Stimulated activated CD4-positive, alpha-beta T cell treated with anti-CD3 and anti-CD28 coated beads, Interleukin-12 subunit alpha, Interleukin-12 subunit beta, amount 100 ng/mL, for 4 hours (primary cell): ENCODE measurements at places on chromosomes 3 and 15.
A peak's percentile ranks its signal among the peaks of the same experiment; 100 is the strongest.

DNA sequence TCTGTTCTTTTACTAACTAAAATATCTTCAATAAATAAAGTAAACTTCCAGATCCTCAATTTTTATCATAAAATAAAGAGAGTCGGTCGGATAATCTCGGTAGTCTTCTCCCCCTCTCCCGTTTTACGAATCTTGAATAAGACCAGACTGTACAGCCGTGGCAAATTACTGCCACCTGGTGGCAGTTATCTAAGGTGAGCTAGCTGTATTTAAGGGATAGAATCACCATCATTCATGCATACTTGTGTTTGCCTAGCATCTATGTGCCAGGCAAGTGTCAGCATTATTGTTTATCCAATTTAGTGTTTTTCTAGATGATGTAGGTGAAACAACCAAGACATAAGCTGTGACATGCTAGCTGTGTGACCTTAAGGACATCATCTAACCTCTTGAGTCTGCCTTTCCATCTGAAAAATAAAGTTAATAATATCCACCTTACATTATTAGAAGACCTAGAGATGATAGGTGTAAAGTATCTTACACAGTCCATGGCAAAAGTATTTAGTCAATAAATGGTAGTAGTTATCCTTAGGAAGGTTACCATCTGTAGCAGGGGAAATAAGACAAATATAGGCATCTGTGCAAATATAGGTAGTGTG lies 21.3 kb downstream of the DUT start:
- peak; percentile 29 for DNase-seq

DNA sequence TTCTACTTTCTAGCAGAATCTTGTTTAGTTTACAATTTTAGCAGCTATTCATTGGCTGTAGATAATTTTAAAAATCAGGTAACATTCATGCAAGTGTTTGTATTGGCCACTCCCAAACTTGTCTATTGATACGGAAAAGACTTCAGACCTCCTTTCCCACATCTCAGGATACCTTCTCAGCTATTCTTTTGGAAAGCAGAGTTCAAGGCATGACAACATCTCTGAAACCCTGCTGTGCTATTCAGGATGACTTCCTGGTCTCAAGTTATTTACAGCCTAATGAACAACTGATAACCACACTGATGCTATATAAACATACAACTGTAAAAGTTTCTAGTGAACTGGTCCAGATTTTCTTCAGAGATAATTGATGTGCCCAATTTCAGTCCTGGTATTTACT lies 55.8 kb downstream of the DZIP3 start:
- no peak for DNase-seq

- DNase-seq = no peak
Measured at GRCh38 chr3:115698851-115699591, 75.7 kb downstream of the GAP43 start.

DNA sequence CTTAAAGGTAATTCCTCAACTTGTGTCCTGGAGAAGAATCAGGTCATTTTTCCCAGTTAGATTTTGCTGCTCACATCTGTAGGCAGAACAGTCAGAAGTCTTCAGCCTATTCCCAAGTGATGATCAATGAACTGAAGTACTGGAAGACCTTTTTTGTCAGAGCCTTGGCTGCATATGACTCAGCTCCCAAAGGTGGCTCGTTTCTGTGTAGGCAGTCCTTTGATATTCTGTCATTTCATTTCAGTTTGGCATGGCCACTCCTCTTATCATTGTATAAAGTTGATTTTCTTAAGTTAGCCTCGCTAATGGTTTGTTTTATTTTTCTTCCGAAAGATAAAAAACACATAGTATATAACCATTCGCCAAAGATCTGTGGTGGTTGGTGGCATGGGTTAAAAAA lies 90.7 kb downstream of the KLHL25 start:
- no peak for DNase-seq

DNA sequence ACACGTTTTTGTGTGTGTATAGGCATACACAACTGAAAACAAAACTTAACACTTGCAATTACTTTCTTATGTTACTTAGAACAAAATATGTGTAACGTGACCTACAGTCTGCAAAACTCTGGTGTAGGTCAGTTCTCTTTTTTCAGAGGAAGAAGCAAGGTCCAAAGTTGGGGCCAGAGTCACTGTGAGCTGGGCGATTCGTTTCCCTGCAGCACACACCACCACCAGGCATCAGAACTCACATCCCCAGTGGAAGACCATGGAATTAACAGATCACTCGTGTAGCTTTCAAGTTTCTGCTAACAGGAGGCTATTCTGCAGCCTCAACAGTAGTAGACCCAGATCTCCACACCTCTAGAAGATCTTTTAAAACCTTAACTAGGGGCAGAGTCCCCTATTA lies 25.8 kb downstream of the ANP32A start:
- DNase-seq = no peak

DNA sequence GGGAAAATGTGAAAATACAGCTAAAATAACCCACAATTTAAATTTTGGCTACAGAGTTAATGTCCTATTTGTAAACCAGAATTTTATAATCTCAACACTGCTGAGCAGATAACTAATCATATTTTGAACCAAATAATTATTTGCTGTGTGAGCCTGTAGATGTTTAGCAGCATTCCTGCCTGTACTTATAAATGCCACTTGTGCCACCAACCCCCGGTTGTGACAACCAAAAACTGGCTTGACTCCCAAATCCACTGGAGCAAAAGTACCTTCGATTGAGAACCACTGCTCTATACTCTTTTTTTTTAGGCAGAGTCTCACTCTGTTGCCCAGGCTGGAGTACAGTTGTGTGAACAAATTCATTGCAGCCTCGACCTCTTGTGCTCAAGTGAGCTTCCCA lies 78.5 kb downstream of the CNTN6 start:
- DNase-seq = no peak

GRCh38 chr15:63054985-63055384 lies 12.4 kb downstream of the TPM1 start:
- no peak for DNase-seq

- no peak for DNase-seq
Measured at GRCh38 chr3:29092348-29092747, 188.5 kb upstream of the RBMS3 start.

GRCh38 chr15:100737214-100737613 lies 134.8 kb downstream of the ASB7 start:
- DNase-seq = no peak

GRCh38 chr15:82570721-82571508 lies 30.7 kb upstream of the RPS17 start:
- DNase-seq = no peak

DNA sequence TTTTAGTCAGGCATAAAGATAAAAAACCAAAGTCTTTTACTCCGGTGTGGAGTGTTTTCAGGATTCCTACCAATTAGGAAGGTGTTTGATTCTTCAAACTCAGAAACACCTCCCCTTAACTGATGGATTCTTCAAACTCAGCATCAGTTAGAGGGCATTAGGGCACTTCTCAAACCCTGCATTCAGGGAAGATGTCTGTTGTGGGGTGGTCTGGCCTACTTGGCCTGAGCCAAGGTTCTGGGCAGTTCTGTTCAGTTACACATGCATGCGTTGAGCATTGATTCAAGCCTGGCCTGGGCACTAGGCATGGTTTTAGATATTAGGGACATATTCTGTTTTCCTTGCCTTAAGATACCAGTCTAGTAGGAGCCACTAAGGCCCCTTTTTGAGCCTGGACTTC lies 1.0 kb downstream of the HGD start:
- DNase-seq = no peak

- DNase-seq = no peak
Measured at GRCh38 chr15:94086341-94086740, 145.0 kb upstream of the MCTP2 start.

DNA sequence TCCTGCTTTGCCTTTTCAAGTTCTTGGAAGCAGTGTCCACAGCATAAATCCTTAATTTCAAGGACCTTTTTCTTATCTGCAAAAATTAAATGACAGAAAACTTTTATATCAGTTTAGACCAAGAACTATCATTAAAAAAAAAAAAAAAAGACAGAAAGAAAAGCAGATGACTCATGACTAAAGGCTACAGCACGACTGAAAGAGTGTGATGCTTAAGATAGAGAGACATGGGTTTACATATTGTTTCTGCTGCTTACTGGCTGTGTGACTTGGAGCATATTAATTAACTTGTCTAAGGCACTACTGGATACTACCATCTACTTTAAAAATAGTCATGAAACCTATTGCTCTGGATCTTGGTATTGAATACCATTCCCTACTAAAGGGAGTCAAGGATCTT lies 62.3 kb downstream of the CEP152 start:
- no peak for DNase-seq

GRCh38 chr3:177733936-177734335 lies 536.7 kb upstream of the TBL1XR1 start:
- no peak for DNase-seq

DNA sequence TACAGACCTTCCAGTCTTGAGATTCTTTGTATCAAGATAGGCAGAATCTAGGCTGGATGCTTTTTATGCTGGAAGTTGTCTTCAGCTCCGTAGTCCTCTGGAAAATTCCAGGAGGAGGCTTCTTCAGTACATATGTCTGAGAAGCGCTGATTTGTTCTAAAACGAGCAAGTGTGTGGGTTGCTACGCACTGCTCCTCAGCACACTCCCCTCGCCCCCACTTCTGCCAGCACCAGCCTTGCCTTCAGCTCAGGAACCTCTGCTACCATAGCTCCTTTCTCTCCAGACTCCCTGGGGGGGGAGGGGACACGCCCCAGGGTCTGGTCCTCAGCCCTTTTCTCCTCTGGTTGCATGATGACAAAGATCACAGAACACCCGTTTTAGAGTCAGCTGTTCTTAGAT lies 75.5 kb upstream of the TRA2B start:
- no peak for DNase-seq

- DNase-seq = no peak
Measured at GRCh38 chr3:135218782-135219181, 423.7 kb downstream of the EPHB1 start.

- DNase-seq = no peak
Measured at GRCh38 chr15:38217191-38217595, 35.4 kb upstream of the SPRED1 start.

GRCh38 chr3:188439080-188439479 lies 285.1 kb downstream of the LPP start:
- DNase-seq = no peak

DNA sequence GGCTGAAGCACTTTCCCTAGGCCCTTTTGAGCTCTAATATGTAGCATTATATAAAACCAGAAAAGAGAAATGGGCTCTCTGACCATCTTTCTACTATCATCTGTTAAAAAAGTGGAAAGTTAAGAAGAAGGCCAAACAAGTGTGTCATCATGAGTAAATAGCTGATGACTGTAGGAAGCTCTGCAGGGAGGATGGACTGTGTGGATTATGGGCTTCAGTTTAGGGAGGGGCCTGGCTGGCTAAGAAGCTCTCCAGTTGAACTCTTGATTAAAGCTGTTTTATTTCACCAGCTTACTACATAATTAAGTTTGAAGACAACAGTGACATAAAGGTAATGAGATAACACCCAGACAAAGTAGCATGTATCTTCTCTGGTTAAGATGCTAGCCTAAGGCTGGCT lies 30.6 kb downstream of the INTS14 start:
- DNase-seq = no peak

DNA sequence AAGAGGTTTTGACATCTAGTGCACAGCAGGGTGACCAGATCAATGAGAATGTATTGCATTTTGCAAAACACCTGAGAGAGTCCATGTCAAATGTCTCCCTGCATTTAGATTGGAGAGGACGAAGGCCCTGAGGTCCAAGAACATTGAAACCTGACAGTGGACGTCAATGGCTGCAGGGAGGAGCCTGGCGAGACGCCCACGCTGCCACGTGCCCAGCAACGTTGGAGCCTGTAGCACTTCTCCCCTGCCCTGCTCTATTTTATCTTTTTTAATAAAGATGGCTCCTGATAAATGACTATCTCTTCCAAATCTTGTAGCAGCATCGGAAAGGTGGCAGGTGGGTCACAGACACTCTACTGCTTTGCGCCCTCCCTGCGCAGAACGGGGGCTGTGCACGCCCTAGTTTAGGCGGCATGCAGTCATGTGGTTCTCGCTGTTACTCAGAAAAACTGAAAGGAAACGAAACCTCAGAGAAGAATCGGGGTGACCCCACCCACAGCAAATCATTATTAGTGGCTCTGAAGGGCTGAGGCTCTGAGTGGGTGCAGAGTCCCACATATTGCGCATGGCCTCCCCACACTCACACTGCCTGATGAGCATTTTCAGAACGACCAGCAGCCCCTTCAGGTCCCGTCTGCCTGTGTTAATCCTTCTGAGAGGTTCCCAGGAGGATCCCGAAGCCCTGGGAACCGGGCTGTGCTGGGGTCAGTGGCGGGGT lies 62.5 kb upstream of the TAMM41 start:
- no peak for DNase-seq

DNA sequence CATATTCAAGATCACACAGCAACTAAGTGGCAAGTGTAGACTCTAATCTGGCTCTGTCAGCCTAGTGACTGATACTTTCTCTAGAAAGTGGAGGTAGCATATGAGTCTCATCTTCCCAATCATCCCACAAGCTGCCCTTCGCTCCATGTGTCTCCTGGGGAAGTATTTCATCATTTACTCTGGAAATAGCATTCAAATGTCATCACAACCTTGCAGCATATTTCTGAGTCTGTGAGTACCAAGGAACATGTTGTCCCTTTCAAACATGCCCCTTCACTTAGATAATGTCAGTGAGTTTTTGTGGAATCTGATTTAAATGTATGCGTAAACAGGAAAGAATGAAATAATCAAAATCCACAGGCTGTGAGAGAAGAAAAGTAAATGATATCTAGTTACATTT lies 322.9 kb downstream of the SLC9A9 start:
- no peak for DNase-seq

DNA sequence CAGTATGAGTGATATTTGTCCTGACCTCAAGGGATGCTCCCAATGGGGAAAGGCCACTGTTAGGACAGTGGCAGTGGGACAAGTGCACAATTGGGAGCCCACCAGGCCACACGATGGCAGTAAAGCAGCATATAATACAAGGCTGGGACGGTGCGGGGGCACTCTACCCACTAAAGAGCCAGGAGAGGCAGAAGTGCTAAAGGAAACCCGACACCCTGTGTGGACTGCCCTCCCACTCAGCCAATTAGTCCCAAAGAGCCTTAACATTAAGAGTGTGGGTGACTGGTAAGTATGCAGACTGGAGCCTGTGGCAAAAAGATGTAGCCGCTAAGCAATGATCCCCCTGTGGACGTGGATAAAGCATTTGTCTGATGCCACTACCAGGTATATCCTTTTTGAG lies 8.2 kb upstream of the ZNF589 start:
- peak; percentile 50 for DNase-seq

GRCh38 chr3:29514912-29515311 lies 234.0 kb downstream of the RBMS3 start:
- no peak for DNase-seq
